ENCODE measurements at places on chromosomes 1 and 21.
A peak's percentile ranks its signal among the peaks of the same experiment; 100 is the strongest.

DNA sequence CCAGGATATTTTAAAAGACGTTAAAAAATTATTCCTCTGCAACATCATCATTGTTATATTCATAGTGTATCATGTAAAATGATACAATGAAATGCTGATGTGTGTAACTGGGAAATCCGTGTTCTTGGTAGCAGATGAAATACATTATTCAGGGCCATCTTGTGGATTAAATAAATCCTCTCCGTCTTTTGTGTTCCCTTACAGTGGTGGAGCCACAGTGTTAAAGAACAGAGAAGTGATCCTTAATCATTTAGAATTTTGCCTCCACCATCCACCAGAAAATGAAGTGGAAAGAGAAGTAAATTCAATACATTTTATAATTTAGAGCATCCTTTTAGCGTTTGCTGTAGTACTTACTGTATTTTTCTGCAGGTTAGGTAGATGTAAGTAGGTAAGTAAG, 1.3 kb downstream of the DYRK3 start:
- DNase-seq, result no peak

GRCh38 chr1:106268070-106268469, 788.4 kb upstream of the PRMT6 start:
- no peak for DNase-seq

GRCh38 chr1:81254560-81254959, 546.2 kb upstream of the ADGRL2 start:
- no peak for DNase-seq

DNA sequence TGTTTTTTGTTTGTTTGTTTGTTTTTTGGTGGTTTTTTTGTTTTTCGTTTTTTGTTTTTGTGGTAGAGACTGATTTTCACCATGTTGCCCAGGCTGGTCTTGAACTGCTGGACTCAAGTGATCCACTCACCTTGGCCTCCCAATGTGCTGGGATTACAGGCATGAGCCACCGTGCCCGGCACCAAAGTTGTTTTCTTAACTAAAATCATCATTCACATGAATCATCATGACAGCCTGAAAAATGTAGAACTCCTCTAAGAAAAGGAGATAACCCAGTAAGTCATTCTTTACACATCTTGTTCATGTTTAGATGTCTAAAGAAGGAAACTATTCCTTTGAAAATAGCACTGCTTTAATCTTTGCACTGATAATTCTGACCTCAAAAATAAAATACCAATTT, 37.5 kb downstream of the DISP1 start:
- DNase-seq, result no peak

GRCh38 chr1:155182052-155182550, 8.5 kb downstream of the TRIM46 start:
- DNase-seq, result no peak

- peak; percentile 54 for DNase-seq
Measured at GRCh38 chr21:45388611-45389296, 16.2 kb upstream of the COL18A1 start.

DNA sequence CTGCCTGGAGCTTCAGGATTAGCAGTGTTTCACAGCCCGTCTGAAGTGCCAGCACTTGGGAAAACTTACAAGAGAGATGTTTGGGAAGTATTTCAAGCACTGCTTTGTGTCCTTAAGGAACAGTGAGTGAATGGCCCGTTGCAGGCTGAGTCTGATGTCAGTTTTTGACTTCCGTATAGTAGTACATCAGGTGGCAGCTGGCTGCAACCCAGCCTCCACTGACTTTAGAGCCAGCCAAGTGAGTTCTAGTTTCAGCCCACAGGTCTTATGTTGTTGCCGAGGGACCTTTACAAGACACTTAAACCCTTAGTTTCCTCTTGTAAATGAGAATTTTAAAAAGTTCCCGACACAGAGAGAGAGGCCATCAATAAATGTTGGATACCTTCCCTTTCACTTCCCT, 35.0 kb downstream of the UCK2 start:
- no peak for DNase-seq

DNA sequence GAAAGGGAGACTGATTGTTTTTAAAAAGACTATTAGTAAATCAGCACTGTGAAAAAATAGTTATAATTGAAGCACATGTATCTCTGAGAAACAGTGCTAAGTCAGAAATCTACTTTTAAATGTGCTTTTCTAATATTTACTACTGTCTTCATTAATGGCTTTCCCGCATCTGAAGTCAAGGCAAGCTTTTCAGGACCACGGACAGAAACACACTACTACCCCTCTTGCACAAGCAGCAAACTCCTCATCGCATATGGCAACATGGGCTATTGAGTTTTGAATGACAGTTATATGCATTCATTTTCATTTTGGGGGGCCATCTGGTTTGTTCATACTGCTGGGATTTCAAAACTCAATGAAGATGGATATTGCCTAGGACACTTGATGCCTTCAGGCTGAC, 433.4 kb upstream of the CAMK1G start:
- DNase-seq, result no peak

GRCh38 chr1:231442735-231443134, 20.6 kb upstream of the EGLN1 start:
- DNase-seq, result no peak

DNA sequence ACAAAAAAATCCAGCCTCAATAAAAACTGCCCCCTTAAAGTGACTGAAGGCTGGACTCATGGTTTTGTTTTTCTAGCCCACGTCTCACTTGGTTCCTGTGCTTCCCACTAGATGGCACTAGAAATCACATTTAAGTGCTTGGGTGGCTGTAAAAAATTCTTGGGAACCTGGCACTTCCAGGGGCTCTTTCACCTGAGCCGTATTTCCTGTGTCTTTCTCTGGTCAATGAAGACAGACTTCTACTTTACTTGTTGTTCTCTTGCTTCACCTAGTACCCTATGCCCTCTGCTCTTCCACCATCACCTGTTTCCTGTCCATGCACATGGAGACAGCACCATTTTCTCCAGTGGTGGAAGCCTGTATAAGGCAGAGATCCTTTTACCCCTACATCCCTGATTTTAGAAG, 20.0 kb downstream of the METTL13 start:
- no peak for DNase-seq

- DNase-seq, result no peak
Measured at GRCh38 chr21:35428001-35428320, 378.9 kb upstream of the RUNX1 start.

- DNase-seq, result no peak
Measured at GRCh38 chr1:150999051-150999674, 7.5 kb downstream of the MINDY1 start.

DNA sequence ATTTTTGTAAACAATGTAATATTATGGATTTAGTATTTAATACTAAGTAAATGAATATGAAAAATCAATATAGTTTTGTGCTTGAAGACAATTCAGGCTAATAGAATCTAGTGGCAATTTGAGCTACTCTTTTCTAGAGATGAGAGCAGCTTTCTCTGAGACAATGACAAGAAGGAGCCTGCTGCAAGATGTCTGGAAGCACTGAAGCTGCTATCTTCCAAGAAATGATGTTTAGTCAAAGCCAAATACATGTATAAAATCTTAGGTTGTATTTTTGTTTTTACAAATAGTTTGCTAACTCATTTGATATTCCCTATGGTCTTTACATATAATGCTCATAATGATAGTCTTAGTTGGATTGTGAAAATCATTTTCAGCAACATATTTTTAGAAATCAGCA, 103.9 kb upstream of the COL24A1 start:
- DNase-seq, result no peak

DNA sequence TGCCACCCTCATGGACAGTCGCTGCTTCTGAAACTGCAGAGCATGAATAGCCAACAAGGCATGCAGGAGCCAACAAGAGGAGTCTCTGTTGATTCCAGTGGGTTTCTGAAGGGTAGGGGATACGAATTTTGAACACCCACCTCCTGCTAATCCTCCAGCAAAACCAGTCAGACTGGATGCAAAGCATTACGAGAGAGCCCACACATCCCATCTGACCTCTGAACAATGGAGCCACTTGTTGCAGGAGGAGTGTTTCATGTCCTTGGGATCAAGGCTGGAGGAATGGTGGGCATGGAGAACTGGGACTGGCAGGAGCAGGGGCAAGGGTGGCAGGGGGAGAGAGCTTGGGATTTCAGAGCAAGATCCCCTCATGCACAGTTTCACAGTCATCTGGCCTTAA, 1.6 kb downstream of the VTCN1 start:
- no peak for DNase-seq

DNA sequence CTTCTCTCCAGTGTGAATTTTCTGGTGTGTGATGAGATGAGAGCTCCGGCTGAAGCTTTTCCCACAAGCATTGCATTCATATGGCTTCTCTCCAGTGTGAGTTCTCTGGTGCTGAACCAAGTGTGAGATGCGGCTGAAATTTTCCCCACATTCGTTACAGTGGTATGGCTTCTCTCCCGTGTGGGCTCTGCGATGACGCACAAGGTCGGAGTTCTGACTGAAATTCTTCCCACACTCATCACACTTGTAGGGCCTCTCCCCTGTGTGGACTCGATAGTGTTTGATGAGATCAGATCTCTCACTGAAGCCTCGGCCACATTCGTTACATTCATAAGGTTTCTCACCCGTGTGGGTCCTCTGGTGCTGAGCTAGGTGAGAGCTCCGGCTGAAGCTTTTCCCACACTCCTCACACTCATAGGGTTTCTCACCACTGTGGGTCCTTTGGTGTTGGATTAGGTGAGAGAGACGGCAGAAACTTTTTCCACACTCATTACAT, 7.4 kb downstream of the ZNF436 start:
- DNase-seq, result no peak

DNA sequence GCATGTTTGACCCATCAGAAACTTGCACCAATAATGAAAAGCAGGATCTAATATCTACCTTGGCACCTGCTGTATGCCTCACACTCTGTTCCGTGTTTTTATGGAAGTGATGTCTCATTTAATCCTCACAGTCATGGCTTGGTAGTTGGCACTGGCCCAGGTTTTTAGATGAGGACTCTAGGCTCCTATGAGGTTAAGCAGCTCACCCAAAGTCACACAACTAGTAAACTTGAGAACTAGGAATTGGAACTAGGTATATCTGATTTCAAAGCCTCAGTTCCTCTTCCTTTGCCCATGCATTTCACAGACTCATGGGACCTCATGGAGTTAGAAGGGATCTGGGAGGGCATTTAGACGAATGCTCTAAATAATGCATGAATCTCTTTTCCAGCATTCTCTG, 21.3 kb upstream of the TARBP1 start:
- no peak for DNase-seq

DNA sequence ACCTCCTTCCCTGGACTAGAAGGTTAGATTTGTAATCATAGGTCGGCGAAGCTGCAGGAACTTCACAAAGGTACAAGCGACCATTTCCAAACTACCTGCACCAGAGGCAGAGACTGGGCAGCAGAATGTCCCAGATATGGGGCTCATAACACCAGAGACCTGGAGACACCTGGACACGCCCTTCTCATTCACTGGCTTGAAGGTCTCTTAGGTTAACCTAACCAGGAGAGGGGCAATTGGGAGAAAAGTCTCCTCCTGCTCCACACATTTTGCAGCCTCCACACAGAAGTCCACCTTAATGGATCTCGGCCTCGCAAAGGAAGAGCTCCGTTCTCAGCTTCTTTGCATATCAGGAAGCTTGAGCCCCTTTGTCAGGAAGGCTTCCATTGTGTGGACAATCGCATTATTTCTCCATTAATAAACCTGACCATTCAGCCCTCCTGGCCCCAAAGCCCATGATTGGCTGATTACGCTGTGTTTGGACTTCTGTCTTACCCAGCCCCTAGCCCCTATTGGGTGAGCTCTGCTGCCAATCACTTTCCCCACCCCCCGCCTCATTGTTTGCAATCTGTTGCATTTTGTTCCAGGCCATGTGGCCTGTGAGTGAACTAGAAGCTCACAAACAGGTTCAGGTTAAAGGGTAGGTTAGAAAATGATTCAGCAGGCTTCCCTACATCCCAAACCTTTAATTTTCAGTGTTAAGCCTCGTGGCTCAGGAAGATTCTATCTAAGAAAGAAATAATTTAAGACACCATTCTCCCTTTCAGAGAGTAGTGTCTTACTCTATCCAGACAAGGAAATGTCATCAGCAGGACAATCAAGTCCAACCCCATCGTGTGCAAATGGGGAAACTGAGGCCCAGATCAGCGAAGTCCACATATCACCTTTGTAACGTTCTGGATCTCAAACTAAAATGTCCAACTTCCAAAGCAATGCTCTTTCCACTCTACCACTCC, 2.8 kb downstream of the MYCL start:
- DNase-seq, result no peak

DNA sequence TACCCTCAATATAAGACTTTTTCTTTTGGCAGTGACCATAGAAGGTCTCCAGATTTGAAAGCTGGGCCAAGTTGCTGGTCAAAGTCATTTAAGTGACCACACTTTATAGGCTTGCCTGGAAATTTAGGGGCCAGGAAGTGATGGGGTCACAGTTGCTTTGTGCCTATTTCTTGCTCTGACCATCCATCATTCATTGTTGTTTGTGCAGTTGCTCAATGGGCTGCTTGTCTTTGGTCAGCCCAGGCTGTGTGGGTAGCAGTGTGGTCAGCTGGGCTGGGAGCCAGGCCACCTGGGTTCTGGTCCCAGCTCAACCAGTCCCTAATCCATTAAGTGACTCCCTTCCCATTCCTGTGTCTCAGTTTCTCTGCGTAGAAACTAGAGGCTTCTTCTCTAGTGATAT, 2.1 kb upstream of the OTUD7B start:
- no peak for DNase-seq

DNA sequence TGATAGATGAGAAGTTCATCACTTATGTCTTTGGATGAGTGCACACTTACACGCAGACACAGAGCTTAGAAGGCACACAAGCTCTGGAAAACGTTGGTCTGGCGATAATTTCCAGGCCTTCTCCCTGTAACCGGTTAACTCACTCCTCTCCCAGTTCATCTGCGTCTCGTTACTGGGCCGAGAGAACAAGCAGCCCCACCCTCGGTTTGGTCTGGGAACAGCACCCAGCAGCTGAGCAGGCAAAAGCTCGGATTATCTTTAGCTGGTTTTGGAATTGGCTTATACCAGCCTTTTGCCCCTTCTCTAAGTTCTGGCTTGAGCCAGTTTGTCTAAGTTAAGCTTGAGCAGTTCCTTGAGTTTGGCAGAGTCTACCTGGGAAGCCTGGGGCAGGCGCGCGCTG, 27.3 kb upstream of the COL6A1 start:
- no peak for DNase-seq

- DNase-seq, result peak; percentile 87
Measured at GRCh38 chr1:1291548-1292441, 11.6 kb downstream of the SCNN1D start.

GRCh38 chr1:211420389-211420788, 71.6 kb downstream of the RD3 start:
- no peak for DNase-seq

All from activated effector memory CD4-positive, alpha-beta T cell treated with anti-CD3 and anti-CD28 coated beads, Interleukin-2, amount 50 U/mL, for 16 hours (primary cell).